ENCODE measurements at places on chromosomes 3 and 15.

DNA sequence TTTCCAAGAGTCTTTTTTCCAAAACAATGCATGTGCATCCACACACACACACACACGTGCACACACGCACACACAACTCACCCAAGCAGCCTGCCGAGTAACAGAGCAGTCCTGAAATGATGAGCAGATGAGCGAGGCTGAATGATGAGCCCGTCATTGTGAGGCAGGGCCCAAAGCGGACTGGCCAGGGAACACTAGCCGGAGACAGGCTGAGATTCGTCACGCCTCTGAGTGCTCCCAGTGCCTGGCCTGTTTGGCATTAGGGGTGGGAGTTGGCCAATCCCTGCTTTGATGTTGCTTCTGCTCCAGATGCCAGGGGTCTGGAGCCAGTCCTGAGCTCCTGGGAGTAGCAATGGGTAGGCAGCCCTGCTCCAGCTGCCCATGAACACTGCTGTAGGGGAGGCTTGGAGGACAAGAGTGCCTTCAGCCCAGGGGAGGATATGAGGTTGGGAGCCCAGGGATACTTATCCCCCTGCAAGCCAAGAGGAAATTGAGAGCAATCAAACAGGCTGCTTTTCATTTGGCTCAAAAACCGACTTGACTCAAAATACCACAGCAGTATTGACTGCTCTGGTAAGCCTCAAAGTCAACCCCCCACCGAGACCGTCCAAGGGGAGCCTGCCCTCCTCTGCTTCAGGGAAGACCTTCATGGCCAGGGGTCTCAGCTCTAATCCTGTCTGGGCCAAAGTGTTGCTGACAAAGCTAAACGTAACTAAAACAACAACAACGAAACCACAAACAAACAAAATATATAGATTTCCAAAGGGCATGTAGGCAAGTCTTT lies 22.9 kb downstream of the COLQ start:
- DNase-seq, result no peak

GRCh38 chr3:126205717-126206655 lies 25.6 kb upstream of the ALDH1L1 start:
- no peak for DNase-seq

GRCh38 chr3:106643684-106644161 lies 733.5 kb upstream of the CCDC54 start:
- no peak for DNase-seq

DNA sequence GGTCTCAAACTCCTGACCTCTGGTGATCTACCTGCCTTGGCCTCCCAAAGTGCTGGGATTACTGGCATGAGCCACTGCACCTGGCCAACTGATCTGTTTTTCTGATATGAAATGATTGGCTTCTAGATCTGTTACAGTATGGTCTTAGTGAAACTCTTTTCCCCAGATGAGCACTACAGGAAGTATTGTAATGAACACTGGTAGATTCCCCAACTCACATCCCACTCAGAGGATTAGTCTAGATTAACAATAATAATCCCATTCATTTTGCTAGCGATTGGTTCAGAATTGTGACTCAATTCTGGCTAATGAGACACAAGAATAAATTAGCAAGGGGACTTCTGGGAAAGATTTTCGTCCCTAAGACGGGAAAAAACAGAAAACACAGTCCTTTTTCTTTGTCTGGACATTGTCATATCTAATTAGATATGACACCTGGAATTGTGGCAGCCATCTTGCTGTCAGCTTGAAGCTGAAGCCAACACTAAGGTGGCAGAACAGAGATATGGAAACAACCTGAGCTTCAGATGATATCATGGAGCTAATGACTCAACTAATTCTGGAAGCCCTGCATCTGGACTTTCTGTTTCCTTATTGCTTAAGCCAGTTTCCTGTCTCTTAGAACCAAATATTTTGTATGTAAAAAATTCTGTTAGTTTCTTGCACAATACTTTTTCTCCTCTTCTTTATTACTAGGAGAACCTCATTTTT lies 17.4 kb upstream of the NPTN start:
- peak; percentile 65 for DNase-seq

DNA sequence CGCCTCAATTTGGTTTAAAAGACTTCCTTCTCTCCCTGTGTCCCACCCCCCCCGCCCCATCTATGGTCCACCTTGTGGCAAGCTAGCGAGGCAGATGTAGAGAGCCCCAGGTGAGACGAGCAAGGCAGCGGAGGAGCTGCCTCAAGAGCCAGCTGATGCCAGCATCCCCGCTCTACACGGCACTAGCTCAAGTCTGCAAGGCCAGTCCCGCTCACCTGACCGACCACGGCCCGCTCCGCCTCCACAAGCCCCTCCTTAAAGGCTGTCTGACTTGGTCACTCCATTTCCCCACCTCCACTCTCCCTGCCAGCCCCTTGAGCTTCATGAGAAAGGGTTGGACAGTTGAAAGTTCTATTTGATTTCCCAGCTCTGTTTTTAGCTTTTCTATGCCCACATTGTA lies 56.2 kb upstream of the IGF1R start:
- DNase-seq, result no peak

- DNase-seq, result no peak
Measured at GRCh38 chr15:40927873-40928806, 1.0 kb upstream of the DLL4 start.

DNA sequence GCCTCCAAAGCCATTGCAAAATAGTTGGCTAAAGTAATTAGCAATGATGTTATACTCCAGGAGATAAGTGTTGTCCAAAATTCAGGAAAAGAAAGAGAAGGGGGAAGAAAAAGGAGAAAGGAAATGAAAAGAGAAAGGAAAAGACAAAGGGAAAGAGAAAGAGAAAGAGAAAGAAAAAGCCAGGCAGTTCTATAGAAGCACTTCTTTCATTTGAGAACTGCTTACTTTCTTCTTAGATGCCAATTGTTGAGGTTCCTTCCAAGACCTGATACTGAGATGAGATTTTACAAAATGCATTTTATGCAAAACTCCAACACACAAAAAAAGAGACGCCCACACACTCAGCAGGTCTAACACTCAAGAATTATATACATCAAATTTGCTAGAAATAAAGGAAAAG lies 298.4 kb downstream of the KCNH8 start:
- DNase-seq, result no peak

GRCh38 chr3:71905426-71905825 lies 120.5 kb upstream of the PROK2 start:
- DNase-seq, result peak; percentile 86

DNA sequence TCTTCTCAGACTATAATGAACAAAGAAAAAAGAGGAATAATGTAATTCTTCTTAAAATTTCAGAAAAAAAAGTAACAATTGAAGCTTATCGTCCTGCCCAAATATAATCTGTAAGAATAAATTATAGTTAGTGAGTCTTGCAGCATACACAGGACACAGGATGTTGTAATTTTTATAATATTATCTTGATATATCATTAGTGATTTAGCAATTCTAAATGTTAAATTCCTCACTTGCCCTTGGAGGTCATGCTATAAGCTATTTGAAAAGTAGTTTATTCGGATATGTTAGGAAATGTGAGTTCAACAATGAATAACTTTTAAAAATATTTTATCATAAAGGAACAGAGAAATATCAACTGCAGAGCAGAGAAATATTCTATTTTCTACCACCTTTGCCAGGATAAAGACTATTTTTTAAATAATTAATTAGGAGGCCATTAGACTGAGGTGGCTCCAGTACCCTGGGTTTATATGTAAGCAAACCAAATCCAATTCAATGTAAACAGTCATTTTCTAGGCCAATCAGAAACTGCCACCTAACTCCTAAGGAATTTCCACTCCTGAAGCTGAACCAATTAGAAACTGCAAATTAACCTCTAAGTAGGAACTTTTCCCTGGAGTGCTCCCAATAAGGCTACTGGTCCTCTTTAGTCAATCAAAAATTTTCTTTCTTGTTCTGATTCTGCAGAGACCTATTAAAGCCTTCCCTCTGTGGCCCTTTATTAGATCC lies 1109.3 kb downstream of the ROBO2 start:
- DNase-seq, result no peak

DNA sequence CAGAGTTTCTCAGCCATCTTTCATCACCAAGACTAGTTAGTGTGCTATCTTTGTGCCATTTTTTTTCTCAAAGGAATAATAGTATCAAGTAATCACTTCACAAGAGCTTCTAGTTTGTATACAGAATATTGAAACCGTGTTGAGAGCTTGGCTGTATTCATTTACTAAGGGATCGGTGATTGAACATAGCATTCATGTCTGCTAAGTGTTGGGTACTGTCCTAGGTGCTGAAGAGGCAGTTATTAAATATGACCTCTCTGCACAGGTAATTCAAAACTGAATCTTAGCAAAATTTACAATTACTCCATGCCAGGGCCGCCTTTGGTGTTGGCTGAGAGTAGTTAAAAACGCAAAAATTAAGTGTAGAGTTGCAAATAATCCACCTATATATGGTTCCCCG lies 355.3 kb upstream of the RORA start:
- DNase-seq, result peak; percentile 31

- DNase-seq, result no peak
Measured at GRCh38 chr3:130918328-130918727, 24.4 kb downstream of the ATP2C1 start.

- no peak for DNase-seq
Measured at GRCh38 chr3:156973954-156974353, 147.8 kb downstream of the LEKR1 start.
